ENCODE measurements at places on chromosomes 7 and 10. TPM values are rescaled to one million over a fixed set of nuclear protein-coding genes. Genes with fewer than 3 reads are reported as not detected.

- H3K27ac ChIP-seq, result no peak overlapping the region
- no peaks in the 10 kb centered on the region for H3K27me3 ChIP-seq
- no peak for DNase-seq
- H3K4me3 ChIP-seq, result no peak overlapping the region
- no peaks in the 10 kb centered on the region for H3K4me1 ChIP-seq
Observed at GRCh38 chr7:132200141-132200540, 376.1 kb downstream of the PLXNA4 start.

GRCh38 chr7:132300599-132301277 lies 275.5 kb downstream of the PLXNA4 start:
- H3K4me1 ChIP-seq, result no peaks in the 10 kb centered on the region
- H3K36me3 ChIP-seq, result no peaks in the 10 kb centered on the region
- H3K27me3 ChIP-seq, result peaks cover 2% of the 10 kb centered on the region

The FGFBP3 gene
- total RNA-seq, result 0.26 TPM

DNA sequence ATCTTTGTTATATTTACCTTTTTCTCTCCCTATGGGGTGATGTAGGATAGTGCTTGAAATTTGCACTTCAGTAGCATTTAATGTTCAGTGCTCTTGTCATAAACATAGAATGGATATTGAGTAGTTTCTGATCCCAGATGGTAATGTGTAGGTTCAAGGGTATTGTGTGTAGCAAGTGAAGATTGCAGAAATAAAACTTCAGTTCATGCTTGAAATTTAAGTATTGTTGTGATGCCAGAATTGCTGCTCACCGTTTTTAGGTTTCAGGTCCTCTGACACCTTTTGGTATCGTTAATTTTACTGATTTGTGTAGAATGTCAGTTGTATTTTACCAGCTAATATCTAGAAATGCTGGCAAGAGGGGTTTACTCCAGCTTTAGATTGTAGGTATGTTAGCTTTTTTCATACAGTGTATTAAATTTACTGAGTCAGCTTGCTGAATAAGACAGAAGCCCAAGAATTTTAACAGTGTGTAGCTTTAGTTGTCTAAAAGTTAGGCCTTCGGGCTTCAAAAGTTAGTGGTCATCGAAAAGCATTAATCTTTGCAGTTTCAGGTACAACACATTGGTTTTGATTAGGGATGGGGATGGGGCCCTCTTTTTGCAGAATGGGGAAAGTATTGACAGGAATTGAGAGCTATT lies 1.9 kb downstream of the PTEN start:
- H3K36me3 ChIP-seq, result no peaks in the 10 kb centered on the region
- H3K27me3 ChIP-seq, result no peaks in the 10 kb centered on the region
- DNase-seq, result no peak

The LRRTM3 gene
- 3.8 TPM for total RNA-seq

The LIPF gene
- 1.1 TPM for total RNA-seq

DNA sequence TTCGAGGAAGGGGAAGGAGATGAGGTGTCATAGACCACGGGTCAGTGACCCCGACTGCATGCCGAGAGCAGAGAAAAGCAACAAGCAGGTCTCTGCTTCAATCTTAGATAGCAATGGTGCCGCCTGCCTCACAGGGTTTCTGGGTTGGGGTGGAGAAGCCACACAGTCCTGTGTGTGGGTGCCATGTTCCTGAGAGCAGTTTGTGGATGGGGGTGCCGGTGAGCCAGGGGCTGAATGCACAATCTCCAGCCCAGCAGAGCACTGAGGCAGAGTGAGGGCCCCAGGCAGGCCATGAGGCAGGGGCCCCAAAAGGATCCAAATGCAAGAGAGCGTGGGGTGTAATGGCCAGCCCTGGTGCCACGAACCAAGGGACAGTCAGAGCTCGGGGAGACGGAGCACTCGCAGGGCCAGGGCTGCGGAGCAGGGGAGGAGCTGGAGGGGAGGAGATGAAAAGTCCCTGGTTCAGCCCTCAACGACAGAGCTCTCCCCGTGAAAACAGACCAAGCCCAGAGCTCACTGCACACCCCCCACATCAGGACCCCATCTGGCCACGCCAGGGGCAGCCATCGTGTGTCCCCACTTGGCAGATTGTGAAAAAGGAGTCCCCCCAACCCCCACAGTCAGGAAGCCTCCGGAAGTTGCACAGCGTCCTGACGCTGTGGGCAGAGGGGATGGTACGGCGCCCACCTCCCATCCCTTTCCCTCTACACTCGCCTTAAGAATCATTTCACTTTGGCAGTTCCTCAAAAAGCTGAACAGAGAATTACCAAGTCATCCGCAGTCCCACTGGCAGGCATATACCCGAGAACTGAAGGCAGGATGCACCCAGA lies 19.9 kb downstream of the WDR86 start:
- no peak overlapping the region for H3K27ac ChIP-seq
- H3K27me3 ChIP-seq, result no peaks in the 10 kb centered on the region
- no peak for DNase-seq
- H3K4me1 ChIP-seq, result no peaks in the 10 kb centered on the region
- no peaks in the 10 kb centered on the region for H3K36me3 ChIP-seq

The KLLN gene
- total RNA-seq, result 0.49 TPM

- H3K36me3 ChIP-seq, result no peaks in the 10 kb centered on the region
- H3K27me3 ChIP-seq, result no peaks in the 10 kb centered on the region
- peaks cover 5% of the 10 kb centered on the region for H3K4me1 ChIP-seq
- no peak for DNase-seq
- no peak overlapping the region for H3K4me3 ChIP-seq
Observed at GRCh38 chr7:129101746-129102145, 42.8 kb upstream of the TSPAN33 start.

DNA sequence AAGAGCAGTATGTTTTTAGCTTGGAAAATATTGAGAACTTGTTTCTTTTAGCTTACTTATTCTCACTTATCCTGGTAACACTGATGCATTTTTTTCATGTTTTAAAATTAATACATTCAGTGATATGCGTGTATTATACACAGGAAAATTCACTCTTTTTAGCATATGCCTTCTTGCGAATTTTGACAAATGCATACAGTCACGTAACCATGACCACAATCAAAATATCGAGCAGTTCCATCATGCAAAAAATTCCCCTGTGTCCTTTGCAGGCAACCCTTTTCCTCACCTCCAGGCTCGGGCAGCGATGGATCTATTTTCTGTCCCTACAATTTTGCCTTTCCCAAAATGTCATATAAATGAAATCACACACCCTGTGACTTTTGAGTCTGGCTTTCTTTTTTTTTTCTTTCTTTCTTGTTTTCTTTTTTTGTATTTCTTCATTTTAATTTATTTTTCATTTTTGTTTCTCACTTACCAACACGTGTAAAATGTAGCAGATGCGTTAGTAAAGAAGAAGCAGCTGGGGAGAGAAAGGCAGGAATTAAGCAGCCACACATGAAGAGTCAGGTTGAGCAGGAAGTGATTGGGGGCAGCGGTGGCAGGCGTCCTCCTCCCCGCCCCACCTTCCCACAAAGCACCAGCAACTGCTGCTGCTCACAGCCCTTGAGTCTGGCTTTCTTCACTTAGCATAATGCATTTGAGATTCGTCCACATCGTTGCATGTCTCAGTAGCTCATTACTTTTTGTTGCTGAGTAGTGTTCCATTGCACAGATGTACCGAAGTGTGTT lies 29.9 kb downstream of the ADRB1 start:
- no peaks in the 10 kb centered on the region for H3K27me3 ChIP-seq
- no peak for DNase-seq
- no peak overlapping the region for H3K4me3 ChIP-seq
- H3K36me3 ChIP-seq, result no peaks in the 10 kb centered on the region

DNA sequence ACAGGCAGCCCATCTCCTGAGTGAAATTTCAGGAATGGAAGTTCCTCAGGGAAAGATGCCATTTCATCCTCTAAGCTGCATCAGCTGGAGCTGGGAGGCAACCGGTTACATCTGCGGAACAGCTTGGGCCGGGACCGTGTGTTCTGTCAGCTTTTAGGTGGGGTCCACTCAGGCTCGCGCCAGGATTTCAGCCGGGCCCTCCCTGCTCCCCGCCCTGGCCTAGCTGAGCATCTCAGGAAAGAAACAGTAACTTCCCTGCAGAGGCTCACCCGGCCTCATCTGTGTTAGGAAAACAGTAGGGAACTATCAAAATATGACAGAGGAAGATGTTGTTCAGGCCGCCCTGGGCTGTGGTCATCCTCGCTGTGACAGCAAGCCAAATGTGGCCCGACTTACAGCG lies 110.4 kb downstream of the TRIL start:
- H3K4me3 ChIP-seq, result no peak overlapping the region
- no peak for DNase-seq
- H3K4me1 ChIP-seq, result no peaks in the 10 kb centered on the region
- H3K27ac ChIP-seq, result no peak overlapping the region
- H3K36me3 ChIP-seq, result no peaks in the 10 kb centered on the region
- H3K27me3 ChIP-seq, result peaks cover 11% of the 10 kb centered on the region

GRCh38 chr10:11521860-11522259 lies 89.6 kb downstream of the USP6NL start:
- no peak overlapping the region for H3K27ac ChIP-seq
- H3K4me1 ChIP-seq, result peaks cover 22% of the 10 kb centered on the region
- H3K4me3 ChIP-seq, result no peak overlapping the region
- no peaks in the 10 kb centered on the region for H3K36me3 ChIP-seq
- H3K27me3 ChIP-seq, result no peaks in the 10 kb centered on the region
- DNase-seq, result no peak

DNA sequence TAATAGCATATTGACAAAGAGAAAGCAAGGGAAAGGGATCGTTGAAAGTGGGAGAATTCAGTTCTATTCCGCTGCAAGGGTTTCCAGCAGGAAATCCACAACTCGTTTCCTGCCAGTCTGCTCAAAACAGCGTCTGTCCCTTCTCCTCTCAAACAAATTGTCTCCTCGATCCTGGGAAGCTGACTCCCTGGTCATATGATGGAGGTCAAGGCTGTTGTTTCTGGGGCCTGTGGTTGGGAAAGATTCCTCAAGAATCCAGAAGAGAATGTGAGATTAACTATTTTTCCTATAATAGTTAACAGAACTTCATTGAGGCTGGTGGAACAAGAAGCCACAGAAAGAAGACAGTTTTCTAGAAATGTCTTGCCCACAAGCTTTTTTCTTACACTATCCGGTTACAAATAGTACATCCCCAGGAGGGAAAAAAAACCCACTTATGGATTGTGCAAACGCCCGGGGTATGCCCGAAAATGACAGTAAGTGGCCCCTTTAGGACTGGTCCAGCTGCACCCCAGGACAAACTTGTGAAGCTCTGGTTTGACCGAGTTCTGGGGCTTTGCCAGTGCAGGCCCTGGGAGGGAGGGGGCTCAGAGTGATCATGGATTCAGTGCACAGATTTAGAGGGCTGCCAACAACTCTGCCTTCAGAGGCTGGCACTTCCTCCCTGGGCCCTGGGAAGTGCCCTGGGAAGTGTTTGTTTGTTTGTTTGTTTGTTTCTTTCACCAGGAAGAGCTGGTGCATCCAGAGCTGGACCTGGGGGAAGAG lies 49.4 kb upstream of the CTBP2 start:
- DNase-seq, result no peak
- H3K27ac ChIP-seq, result no peak overlapping the region
- no peak overlapping the region for H3K4me3 ChIP-seq
- H3K27me3 ChIP-seq, result no peaks in the 10 kb centered on the region

Data from adrenal gland (tissue), 19 donors.